ENCODE measurements at places on chromosomes 16 and 17. TPM values are rescaled to one million over a fixed set of nuclear protein-coding genes. Genes with fewer than 3 reads are reported as not detected.
A peak's percentile ranks its signal among the peaks of the same experiment; 100 is the strongest.

DNA sequence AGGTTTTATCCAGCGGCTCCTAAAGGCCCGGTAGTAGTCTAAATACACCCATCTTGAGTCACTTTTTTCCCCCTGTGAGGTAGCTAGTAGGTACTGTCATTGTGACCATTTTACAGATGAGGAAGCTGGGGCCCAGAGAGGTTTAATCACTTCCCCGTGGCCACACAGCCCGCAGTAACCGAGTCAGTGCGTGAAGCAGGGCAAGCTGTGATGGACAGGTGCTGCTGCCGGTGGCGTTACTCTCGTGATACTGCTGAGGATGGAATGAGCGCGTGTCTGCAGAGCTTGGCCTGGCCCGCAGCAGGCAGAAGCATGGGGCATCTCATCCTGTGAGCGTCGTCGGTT is 226.3 kb upstream of the CIBAR2 start:
- H3K4me3 ChIP-seq, result no peak overlapping the region
- no peaks in the 10 kb centered on the region for H3K36me3 ChIP-seq
- no peaks in the 10 kb centered on the region for H3K27me3 ChIP-seq
- H3K4me1 ChIP-seq, result peaks cover 14% of the 10 kb centered on the region
- no peak for DNase-seq

DNA sequence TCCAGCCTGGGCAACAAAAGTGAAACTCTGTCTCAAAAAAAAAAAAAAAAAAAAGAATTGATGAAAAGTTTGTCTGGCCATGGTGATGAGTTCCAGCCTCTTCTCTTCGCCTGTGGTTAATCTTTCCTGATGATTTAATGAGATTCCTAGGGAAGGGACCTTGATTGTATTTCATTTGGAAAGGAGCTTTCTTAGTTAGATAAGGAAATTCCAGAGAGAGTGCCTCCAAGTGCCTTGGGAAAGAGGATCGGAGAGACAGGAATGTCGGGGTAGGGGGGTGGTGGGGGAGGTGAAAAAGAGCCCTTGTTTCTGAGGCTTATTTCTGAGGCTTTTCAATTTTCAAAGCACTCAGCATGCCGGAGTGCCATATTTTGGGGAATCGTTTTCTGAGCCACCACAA is 93.2 kb upstream of the SIAH1 start:
- H3K4me1 ChIP-seq, result no peaks in the 10 kb centered on the region
- H3K4me3 ChIP-seq, result no peak overlapping the region
- H3K36me3 ChIP-seq, result no peaks in the 10 kb centered on the region
- DNase-seq, result no peak
- H3K27me3 ChIP-seq, result no peaks in the 10 kb centered on the region

GRCh38 chr17:72640415-72641165 is 451.9 kb downstream of the SLC39A11 start:
- H3K4me1 ChIP-seq, result no peaks in the 10 kb centered on the region
- no peak overlapping the region for H3K27ac ChIP-seq
- DNase-seq, result no peak
- H3K36me3 ChIP-seq, result no peaks in the 10 kb centered on the region
- H3K27me3 ChIP-seq, result no peaks in the 10 kb centered on the region

- H3K4me3 ChIP-seq, result no peak overlapping the region
- no peak for DNase-seq
- H3K36me3 ChIP-seq, result peaks cover 34% of the 10 kb centered on the region
- H3K4me1 ChIP-seq, result peaks cover 61% of the 10 kb centered on the region
Observed at GRCh38 chr16:67241008-67241900, 6.0 kb downstream of the FHOD1 start.

DNA sequence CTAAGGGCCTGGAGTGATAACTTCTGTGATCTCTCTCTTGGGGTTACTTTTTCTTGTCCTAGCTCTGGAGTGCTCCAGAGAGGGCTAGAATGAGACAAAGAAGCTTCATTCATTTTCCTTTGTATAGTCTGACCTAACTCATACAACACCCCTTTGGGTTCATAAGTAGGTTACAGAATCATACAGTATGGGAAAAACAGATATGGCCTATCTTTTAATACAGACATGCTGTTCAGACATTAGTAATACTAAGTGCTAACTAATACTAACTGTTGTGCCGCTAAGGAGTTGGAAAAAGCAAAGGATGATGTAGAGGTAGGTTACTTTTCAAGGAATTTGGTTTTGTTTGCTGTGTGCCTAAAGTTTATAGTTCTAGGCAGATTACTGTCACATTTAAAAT is 84.7 kb downstream of the NLK start:
- peaks cover 6% of the 10 kb centered on the region for H3K36me3 ChIP-seq
- H3K4me3 ChIP-seq, result no peak overlapping the region
- DNase-seq, result no peak
- H3K27ac ChIP-seq, result no peak overlapping the region
- no peaks in the 10 kb centered on the region for H3K4me1 ChIP-seq

GRCh38 chr16:3122926-3123570 is 10.7 kb downstream of the ZNF205 start:
- peaks cover 28% of the 10 kb centered on the region for H3K36me3 ChIP-seq
- no peak overlapping the region for H3K4me3 ChIP-seq
- no peak for DNase-seq
- no peaks in the 10 kb centered on the region for H3K27me3 ChIP-seq
- no peak overlapping the region for H3K27ac ChIP-seq

- H3K36me3 ChIP-seq, result no peaks in the 10 kb centered on the region
- DNase-seq, result no peak
- no peak overlapping the region for H3K4me3 ChIP-seq
- no peaks in the 10 kb centered on the region for H3K27me3 ChIP-seq
Observed at GRCh38 chr16:8686879-8687278, 12.5 kb downstream of the ABAT start.

- no peak overlapping the region for H3K4me3 ChIP-seq
- H3K27ac ChIP-seq, result no peak overlapping the region
- no peaks in the 10 kb centered on the region for H3K4me1 ChIP-seq
- H3K27me3 ChIP-seq, result peaks cover 24% of the 10 kb centered on the region
- H3K36me3 ChIP-seq, result no peaks in the 10 kb centered on the region
Observed at GRCh38 chr17:193841-194806, 12.7 kb upstream of the DOC2B start.

GRCh38 chr16:17556276-17557052 is 85.7 kb upstream of the XYLT1 start:
- no peaks in the 10 kb centered on the region for H3K36me3 ChIP-seq
- no peak overlapping the region for H3K4me3 ChIP-seq
- H3K27ac ChIP-seq, result no peak overlapping the region
- H3K4me1 ChIP-seq, result no peaks in the 10 kb centered on the region
- no peaks in the 10 kb centered on the region for H3K27me3 ChIP-seq

- H3K4me3 ChIP-seq, result no peak overlapping the region
- H3K4me1 ChIP-seq, result no peaks in the 10 kb centered on the region
- no peak overlapping the region for H3K27ac ChIP-seq
- no peak for DNase-seq
- H3K36me3 ChIP-seq, result peaks cover 60% of the 10 kb centered on the region
Observed at GRCh38 chr17:82901856-82902255, 62.0 kb upstream of the ZNF750 start.

GRCh38 chr17:59405944-59406705 is 74.7 kb downstream of the YPEL2 start:
- H3K4me3 ChIP-seq, result no peak overlapping the region
- no peak overlapping the region for H3K27ac ChIP-seq
- no peak for DNase-seq

- no peak overlapping the region for H3K27ac ChIP-seq
- H3K27me3 ChIP-seq, result no peaks in the 10 kb centered on the region
- no peaks in the 10 kb centered on the region for H3K4me1 ChIP-seq
- no peak for DNase-seq
- peaks cover 16% of the 10 kb centered on the region for H3K36me3 ChIP-seq
- no peak overlapping the region for H3K4me3 ChIP-seq
Observed at GRCh38 chr17:72646176-72646575, 446.3 kb downstream of the SLC39A11 start.

GRCh38 chr16:55468352-55468990 is 10.5 kb upstream of the MMP2 start:
- peaks cover 21% of the 10 kb centered on the region for H3K4me1 ChIP-seq
- H3K4me3 ChIP-seq, result no peak overlapping the region
- no peaks in the 10 kb centered on the region for H3K36me3 ChIP-seq
- no peak overlapping the region for H3K27ac ChIP-seq
- H3K27me3 ChIP-seq, result no peaks in the 10 kb centered on the region
- DNase-seq, result no peak

GRCh38 chr16:67842509-67843342 is 606 bp downstream of the THAP11 start:
- no peak for DNase-seq
- peak overlapping the region; percentile 99 for H3K27ac ChIP-seq
- H3K4me1 ChIP-seq, result peaks cover 50% of the 10 kb centered on the region

The HBA2 gene
- total RNA-seq, result 128 TPM

The TMEM238L gene
- total RNA-seq, result not detected
